Activated naive CD4-positive, alpha-beta T cell treated with anti-CD3 and anti-CD28 coated beads, Interleukin-2, amount 50 U/mL, for 72 hours (primary cell): ENCODE measurements at places on chromosomes 7 and 10.

- no peak for DNase-seq
Measured at GRCh38 chr10:28593811-28594210, 60.9 kb downstream of the WAC start.

DNA sequence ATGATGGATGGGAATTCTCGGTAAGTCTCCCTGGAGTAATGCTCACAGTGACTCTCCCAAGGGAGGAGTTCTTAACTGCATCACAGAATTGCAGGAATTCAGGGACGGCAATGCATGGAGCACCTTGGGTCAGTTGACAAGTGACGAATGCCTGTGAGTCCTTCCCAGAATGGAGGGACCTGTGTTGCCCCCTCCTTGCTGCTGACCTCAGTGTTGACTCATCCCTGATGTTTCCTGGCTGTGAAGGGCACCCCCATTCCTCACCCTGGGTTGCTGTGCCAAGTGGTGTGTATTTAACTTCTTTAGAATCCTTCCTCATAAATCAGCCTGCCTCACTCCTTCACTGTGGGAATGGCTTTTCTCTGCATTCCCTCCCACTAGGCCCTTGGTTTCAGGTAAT lies 98.9 kb downstream of the LRMDA start:
- DNase-seq: no peak

- DNase-seq: no peak
Measured at GRCh38 chr7:988963-989529, 6.1 kb downstream of the CYP2W1 start.

GRCh38 chr7:7808156-7808555 lies 89.7 kb upstream of the RPA3 start:
- DNase-seq: no peak

GRCh38 chr10:46002916-46003693 lies 27.3 kb downstream of the NCOA4 start:
- no peak for DNase-seq

- DNase-seq: no peak
Measured at GRCh38 chr7:36651404-36651803, 72.9 kb downstream of the AOAH start.

DNA sequence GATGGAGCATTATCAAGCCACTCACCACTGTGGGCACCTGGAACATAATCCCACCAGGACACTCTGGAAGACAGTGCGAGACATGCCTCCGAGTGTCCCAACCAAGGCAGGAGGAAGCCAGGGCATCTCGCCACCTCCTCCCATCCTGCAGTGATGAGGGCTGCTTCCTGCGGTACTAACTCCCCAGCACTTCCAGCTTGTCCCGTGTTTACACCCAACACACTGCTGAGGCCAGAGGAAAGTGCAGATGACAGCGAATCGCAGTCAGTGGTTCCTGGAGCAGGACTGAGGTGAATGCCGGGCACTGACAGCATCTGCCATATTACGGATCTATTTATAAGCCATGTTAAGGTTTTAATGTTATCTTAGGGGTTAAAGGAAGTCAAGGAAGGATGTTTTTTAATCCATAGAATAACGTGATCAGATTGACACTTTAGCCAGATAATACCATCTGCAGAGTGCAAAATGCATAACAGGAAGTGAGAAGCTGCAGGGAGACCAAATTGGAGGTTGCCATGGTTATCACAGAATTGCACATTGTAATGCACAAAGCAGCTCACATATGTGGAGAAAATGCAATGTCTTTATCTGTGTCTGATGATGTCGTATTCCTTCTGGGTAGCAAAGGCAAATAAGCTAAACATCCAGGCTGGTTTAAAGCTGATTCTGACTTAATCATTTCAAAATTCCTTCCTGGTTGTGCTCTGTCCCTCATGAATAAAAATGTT lies 314.1 kb upstream of the C7orf33 start:
- no peak for DNase-seq

GRCh38 chr10:132359305-132360040 lies 27.5 kb downstream of the LRRC27 start:
- DNase-seq: peak; percentile 42

GRCh38 chr7:159060440-159060839 lies 84.2 kb downstream of the VIPR2 start:
- no peak for DNase-seq

DNA sequence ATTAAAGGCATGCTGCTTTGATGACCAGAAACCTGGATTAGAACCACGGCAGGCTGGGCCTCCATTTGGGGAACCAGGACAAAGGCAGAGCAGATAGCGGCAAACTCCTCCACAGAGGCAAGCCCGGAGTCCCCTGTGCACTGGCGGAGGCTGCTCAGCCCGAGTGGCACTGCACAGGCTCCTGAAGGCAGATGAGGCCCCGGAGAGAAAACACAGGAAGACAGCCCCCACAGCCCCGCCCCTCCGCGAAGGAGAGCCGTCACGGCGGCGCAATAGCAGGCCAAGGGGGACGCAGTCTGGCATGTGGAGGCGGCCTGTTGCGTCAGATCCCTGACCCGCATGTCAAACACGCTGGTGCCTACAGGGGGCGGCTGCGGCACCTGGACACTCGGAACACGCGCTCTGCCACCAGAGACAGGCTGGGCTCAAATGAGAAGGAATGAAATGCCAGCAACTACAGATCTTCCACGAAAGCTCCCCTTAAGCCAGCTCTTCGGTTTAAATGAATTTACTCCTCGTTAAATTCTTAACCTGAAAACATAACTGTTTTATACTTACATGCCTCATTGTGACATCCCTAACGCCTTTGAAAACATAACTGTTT lies 128.5 kb downstream of the MAD1L1 start:
- DNase-seq: peak; percentile 71

DNA sequence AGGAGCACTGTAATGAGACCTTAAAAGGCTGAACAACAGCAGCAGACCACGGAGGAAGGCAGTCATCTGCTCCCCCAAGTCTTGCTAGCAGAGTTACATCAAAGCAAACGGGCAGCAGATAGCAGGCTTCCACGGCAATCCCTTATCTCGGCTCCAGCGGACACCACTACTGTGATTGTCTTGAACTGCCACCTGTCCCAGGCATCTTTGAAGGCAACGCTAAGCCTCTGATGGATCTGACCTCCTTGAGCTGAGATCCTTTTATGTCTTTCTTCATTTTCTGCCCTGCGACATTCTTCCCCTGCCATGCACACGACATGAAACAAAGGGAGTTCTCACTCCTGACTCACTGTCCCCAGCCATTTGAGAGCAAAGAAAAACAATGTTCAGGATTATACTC lies 111.7 kb downstream of the GLI3 start:
- DNase-seq: no peak

GRCh38 chr7:3153118-3153517 lies 109.5 kb upstream of the CARD11 start:
- no peak for DNase-seq

- DNase-seq: no peak
Measured at GRCh38 chr10:126119599-126119998, 223.2 kb downstream of the FANK1 start.

DNA sequence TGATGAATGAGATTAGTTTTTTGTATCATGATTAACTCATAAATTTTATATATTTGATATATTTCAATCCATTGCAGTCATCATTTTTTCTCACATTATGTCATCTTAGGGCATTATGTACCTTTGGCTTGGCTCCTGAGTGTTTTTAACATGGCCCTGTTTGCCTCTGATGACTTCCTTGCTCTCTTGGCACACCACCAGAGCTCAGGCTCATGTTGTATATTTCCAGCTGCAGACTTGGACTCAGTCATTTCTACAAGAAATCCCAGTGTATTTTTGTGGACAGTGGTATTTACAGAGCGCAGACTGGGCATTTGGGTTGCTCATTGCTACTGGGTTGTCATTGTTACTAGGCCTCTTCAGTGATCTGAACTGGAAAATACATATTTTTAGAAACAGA lies 188.5 kb downstream of the ADRA2A start:
- no peak for DNase-seq

DNA sequence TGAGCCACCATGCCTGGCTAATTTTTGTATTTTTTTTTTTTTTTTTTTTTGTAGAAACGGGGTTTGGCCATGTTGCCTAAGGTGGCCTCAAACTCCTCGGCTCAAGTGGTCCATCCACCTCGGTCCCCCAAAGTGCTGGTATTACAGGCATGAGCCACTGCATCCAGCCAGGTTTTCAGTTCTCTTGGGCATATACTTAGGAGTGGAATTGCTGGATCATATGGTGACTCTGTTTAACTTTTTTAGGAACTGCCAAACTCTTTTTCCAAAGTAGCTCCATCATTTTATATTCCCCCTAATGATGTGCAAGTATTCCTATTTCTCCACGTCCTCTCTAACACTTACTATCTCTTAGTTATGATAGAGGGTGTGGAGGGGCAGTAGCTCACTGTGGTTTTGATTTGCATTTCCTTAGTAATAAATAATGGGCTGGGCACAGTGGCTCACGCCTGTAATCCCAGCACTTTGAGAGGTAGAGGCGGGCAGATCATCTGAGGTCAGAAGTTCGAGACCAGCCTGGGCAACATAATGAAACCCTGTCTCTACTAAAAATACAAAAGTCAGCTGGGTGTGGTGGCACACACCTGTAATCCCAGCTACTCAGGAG lies 41.6 kb downstream of the SUFU start:
- DNase-seq: no peak

- peak; percentile 7 for DNase-seq
Measured at GRCh38 chr10:44316187-44316921, 68.5 kb downstream of the CXCL12 start.

- no peak for DNase-seq
Measured at GRCh38 chr10:17375936-17376584, 78.3 kb downstream of the ST8SIA6 start.

DNA sequence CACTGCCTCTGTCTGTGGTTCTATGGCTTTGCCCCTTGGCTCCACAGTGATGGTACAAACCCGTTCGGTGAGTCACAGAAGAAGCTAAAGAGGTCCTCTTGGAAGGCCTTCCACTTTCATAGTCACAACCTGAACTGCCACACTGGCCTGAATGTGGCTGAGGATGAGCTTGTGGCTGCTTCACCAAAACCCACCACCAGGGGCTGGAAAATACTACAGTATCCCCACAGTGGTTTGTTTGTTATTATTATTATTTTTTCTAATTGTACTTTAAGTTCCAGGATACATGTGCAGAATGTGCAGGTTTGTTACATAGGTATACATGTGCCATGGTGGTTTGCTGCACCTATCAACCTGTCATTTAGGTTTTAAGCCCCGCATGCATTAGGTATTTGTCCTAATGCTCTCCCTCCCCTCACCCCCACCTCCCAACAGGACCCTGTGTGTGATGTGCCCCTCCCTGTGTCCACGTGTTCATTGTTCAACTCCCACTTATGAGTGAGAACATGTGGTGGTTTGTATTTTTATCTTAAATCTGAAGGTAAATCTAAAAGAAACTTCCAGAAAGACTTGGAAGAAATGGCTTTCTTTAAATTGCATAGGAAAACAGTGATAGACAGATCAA lies 160.8 kb upstream of the NPSR1 start:
- no peak for DNase-seq

DNA sequence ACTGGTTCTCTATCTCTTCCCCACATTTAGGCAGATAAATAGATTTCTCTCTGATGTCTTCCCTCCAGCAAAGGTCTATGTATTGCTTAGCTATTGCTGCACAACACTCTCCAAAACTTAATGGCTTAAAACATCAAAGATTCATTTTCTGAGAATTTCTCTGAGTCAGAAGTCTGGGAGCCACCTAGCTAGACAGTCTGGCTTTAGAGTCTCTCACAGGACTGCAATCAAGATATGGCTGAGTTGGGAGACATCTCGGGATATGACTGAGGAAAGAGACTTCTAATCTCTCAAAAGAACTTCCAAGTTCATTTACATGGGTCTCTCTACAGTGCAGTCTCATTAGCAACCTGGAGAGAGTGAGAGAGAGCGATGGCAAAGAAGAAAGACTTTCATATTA lies 553.6 kb upstream of the GHITM start:
- no peak for DNase-seq

- no peak for DNase-seq
Measured at GRCh38 chr10:86263907-86264306, 102.7 kb downstream of the GRID1 start.

DNA sequence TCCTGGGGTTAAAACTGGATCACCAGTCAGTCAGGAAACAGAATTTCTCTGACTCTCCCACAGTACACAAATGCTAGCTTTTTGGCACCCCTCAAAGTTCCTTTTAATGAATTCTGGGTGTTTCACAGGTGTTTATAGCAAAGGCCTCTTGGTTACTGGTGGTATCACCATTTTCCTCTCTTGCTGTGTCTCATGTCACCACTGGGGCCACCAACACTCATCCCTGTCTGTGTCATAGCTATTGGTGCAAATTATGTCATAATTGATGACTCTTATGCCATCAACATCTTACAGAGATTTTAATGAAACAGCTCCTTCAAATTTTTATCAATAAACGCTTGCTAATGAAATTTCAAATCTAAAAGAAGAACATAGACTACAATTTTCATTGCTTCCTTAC lies 27.7 kb upstream of the OSBPL3 start:
- no peak for DNase-seq

DNA sequence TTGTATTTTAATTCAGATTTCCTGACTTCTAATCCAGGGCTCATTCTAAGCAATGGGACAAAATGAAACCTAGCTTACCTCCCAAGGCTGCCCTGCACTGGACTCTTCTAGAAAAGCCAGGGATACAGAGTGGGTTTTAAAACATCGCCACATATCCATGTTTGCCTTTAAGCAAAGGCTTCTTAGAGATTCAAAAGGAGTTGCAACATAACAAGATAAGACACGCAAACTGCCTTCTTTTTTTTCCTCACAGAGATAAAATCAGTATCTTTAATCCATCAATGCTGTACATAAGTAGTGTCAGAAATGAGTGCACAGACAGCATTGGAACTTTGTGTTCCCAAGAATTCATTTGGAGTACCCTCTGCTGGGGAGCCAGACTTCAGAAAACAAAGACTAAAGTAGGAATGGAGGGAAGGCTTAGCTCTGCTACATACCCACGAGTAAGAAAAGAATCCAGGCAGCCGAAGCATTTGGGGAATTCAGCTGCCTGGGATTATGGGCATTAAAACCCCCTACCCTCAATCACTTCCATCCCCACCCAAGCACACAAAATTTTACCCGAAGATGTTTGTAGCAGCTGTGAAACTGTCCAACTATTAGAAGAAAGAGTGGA lies 427.8 kb downstream of the ARL4A start:
- no peak for DNase-seq

GRCh38 chr7:44590910-44591309 lies 8.9 kb upstream of the TMED4 start:
- DNase-seq: no peak

DNA sequence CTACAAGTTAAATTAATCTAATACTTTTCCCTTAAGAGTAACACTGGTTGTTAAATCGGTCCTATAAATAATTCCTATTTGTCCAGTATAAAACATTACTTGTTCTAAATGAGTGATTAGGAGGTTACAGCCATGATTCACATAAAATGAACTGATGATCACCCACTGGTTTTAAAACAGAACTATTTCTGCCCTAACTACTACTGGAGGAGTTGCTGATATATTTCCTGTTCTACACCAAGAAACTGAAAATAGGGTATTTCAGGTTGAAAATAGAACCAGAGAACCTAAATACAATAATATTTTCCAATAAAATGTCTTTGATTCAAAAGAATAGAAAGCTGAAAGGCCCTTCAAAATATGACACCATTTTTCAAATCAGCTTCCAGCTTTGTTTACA lies 30.9 kb downstream of the DNAJC1 start:
- DNase-seq: no peak

- DNase-seq: no peak
Measured at GRCh38 chr10:132955479-132955878, 13.1 kb upstream of the CFAP46 start.
